CD4-positive, alpha-beta T cell treated with Interleukin-10 for 1 hour (primary cell): ENCODE measurements at places on chromosomes 4 and X.

DNA sequence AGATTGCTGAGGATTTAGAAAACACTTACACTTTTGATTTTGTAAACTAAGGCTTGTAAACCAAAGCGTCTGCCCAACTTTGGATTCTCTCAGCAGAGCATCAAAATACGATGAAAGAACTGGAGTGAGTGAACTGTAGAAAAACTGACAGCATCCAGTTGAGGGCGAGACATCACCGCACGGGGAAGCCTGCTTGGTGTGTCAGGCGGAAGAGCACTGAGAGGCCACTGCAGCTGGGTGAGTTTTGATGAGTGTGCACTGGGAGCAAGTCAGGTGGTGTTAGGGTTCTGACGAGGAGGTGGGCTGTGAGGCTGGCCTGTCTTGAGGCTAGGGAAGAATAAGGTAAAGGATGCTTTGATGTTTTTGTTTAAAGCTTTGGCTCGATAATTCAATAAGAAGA is 46.8 kb upstream of the CLDN24 start:
- no peak for DNase-seq

DNA sequence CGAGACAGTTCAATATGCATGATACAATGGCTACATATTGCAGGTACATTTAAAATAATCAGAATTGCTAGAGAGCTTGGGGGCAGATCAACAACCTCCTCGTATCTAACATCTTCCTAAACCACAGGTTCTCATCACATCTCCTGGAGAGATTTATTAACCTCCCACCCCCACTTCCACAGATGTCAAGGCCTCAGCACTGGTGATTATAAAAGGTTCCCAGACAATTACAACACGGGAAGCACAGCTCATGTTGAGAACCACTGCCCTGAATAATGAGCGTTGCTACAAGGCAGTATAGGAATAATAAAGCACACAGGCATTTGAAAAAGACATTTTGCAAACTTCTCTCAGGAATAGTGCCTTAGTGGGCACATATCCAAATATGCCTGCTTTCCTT is 42.8 kb downstream of the ELOVL6 start:
- DNase-seq = no peak

DNA sequence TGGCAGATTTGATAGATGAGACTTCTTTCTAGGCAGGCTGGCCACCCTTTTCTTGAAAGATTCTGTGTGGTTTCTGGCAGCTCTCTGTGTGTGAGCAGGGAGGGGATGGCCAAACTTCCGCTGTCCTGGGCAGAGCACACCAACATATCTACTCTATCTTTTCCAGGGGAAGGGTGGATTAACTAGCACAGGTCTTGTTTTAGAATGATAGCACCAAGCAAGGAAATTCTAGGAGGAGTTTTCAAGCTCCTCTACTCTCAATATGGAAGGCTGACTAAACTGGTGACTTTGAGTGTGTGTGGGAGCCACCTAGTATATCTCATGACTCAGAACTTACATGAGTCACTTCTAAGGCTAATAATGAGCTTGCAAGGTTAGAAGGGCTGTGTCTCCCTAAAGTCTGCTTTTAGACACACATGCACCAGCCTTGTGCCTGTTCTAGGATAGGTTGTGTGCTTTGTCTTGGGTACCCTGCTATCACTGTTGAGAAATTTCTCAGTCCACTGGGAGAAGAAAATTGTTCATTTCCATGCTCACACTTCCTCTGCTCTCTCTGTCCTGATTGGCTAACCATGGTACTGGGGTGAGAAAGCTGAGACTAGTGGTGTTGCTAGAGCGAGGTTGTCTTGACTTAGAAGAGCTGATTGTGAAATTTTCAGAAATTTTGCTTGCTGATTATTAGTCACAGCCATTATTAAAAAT is 72.9 kb downstream of the YIPF6 start:
- no peak for DNase-seq

DNA sequence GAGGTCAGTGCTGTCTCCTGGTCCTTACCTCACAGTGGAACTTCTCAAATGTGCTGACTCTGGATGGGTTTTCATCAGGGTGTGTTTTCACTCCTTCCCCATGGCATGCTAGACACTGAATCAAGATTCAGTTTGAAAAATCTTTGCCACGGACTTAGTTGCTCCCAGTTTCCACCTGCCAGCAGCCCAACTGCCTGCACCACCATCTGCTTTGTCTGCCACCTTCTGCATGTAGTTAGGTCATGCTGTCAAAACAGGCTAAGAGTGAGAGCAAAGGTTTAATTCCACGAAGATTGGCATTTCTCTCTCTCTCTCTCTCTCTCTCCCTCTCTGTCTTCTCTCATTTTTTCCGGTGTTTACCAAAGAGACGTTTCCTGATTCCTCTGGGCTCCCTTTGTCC is 258.0 kb upstream of the EDNRA start:
- no peak for DNase-seq

DNA sequence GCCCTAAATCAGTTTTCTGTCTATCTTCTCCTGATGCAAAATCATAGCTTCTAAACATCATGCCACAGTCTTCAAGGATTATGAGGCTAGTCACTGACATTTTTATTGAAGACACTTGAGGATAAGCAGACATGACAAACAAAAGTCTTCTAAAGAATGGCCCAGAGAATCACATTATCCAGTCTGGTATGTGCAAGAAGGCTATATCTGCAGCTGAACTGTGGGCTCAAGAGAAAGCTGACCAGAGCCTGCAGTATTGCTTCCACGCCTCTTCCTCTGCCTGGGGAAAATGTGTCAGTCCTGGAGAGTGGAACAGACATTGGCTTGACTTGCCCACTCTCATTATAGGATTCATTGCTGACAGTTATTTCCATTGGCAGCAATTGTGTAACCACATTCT is 553.5 kb downstream of the SPOCK3 start:
- no peak for DNase-seq

GRCh38 chrX:106862972-106863688 is 40.0 kb downstream of the RIPPLY1 start:
- DNase-seq = no peak

GRCh38 chr4:65976287-65976686 is 306.0 kb upstream of the EPHA5 start:
- no peak for DNase-seq

- no peak for DNase-seq
Observed at GRCh38 chr4:87516683-87517082, 12.5 kb downstream of the SPARCL1 start.

GRCh38 chr4:88719381-88719780 is 21.8 kb upstream of the NAP1L5 start:
- DNase-seq = no peak

DNA sequence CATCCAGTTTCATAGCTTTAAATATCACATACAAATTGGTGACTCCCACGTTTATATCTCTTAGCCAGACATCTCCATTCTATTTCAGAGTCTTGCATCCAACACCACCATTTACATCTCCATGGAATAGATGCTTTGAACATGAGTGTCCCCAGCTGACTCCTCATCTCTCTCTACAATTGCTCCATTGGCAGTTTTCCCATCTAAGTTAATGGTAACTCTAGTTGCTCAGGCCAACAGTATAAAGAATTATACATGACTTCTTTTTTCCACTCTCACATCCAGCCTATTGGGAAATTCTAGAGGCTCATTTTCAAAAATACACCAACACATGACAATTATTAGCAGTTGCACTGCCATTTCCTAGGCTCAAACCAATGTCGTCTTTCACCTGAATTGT is 388.2 kb downstream of the STIM2 start:
- DNase-seq = no peak

GRCh38 chr4:13782231-13782630 is 154.7 kb upstream of the BOD1L1 start:
- DNase-seq = no peak

DNA sequence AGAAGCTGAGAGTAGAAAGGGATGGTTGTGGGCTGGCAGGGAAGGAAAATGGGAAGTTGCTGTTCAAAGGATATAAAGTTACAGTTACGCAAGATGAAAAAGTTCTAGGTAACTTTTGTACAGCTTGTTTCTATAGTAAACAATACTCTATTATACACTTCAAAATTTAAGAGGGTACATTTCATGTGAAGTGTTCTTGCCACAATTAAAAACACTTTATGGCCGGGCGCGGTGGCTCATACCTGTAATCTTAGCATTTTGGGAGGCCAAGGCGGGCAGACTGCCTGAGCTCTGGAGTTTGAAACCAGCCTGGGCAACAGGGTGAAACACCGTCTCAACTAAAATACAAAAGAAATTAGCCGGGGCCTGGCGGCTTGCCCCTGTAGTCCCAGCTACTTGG is 623.6 kb downstream of the STIM2 start:
- no peak for DNase-seq

GRCh38 chrX:150627957-150628356 is 59.5 kb downstream of the MTM1 start:
- no peak for DNase-seq

GRCh38 chr4:111871802-111872201 is 273.5 kb upstream of the FAM241A start:
- no peak for DNase-seq

DNA sequence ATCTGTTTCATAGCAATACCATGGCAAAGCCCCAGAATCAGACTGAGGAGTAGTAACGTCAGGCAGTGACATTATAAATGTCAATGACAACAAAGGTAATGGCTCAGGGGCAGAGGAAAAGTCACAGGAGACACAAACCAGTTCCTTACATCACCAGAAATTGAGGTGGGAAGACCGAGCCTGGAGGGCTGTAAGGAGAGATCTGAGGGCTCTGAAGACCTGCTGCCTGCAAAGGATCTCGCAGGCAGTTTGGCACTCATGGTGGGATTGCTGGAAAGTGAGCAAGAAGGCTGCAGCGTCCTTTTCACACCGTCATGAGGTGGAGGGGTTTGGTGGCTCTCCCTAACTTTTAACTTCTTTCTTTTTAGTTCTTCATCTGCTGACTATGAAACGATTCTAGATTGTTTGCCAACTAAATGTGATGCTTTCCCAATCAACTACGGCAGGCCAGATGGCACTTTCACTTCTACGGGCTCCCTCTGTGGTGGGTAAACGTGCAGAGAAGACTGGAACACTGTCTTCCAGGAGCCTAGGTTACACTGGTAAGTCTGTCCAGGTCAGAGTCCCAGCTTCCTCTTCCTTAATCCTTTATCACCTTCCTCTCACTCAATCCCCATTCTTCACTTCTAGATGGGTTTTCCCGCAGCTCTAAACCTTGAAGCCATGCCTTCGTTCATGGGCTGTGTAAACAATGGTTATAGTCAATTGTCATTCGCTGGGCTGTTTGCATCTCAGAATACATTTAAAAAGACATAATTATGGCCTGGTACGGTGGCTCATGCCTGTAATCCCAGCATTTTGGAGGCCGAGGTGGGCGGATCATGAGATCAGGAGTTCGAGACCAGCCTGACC is 58.2 kb downstream of the TBC1D9 start:
- DNase-seq = no peak

- DNase-seq = no peak
Observed at GRCh38 chrX:40849906-40850823, 114.8 kb upstream of the MED14 start.

DNA sequence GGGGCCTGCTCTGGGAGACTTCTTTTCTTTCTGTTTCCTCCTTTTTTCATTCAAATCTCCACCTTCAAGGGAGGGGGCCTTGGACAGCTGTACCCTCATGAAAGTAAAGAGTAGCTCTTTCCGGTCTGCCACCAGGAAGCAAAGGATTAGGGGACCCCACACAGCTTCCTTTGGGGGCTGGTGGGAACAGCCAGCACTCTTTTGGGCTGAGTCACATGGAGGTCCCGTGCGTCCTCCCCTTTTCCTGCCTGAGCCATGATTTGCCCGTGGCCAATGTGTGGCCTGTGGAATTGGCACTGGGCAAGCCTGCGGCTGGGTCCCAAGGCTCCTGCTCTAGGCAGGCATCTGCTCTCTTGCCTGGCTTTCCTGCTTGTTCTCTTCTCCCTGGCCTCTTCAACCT is 65.5 kb downstream of the FHDC1 start:
- no peak for DNase-seq

DNA sequence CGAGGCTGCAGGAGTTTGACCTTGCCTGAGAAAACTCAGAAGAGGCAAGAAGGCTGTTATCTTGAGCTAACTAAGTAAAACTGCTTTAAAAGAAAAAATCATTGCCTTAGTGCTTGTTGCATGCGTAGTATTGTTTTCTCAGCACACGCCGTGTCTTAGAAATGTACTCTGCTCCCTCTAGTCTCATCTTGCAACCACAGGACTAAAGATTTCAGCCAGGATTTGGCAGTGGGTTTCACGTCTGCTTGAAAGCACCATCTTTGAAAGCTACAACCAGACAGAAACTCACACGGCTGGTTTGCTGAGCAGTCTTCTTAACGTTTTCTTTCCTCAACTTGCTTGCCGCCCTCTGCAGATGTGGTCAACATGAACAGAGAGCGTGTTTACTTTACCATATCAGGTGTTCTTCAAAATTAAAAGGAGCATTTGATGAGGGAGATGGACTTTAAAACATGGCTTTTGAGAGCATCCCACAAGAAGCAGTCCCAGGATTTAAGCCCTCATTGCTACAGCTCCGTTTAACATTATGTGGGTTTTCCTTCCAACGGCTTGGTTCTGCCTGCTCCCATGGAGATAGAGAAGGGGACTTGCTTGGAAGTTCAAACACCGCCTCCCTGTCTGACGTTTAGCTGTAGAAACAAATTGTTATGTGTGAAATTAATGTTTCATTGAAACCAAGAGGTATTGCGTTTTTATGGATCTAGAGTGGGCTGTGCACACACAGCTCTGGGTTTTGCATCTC is 3.4 kb downstream of the SORCS2 start:
- DNase-seq = no peak

DNA sequence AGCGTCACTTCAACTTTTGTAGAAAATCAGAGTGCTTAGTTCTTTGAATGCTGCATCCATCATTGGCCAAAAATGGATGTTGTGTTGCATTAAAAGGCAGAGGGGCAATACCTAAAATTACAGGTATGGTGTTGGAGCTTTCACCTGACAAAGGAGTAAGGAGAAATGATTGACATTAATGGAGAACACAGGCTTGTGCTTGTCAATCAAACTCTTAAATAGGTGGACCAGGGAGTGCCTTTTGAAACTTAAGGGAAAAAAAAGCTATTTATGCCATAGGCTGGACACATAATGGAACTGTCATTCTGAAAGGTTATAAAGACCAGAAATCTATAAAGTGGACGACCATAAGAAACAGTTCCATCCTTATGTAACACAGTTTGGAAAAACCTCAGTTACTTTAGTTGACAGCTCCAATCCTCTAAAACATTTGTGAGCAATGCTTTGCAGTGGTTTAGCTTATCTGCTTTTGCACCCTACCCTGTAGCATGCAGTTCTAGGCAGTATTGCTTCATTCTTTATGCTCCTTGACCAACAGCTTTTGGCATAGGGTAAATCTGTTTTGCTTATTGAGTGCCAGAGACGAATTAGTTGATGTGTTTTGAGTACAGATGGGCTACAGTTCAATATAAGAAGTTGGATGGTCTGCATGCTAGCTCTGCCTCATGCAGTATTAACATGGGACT is 2.4 kb downstream of the HADH start:
- DNase-seq = no peak

DNA sequence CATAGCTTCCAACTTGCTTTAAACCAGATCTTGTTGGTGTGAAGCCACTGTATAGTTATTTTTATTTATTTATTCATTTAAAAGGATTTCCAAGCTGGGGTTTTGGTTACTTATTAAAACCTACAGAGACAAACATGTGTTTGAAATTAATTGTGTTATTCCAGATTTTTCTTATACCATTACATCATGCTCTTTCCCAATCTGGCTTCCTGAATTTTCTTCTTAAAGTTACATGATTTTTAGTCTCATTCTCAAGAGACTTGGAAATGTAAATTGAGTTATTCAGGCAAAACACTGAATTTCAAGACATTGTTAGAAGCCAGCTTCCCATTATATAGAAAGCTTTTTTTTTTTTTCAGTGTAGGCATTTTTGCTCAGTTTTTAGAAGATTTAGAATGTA is 381.9 kb downstream of the IL1RAPL1 start:
- no peak for DNase-seq
